ENCODE measurements at places on chromosomes 7 and 10. TPM values are rescaled to one million over a fixed set of nuclear protein-coding genes. Genes with fewer than 3 reads are reported as not detected.

Gene TAS2R41
- not detected for total RNA-seq

Gene MYO1G
- total RNA-seq = 0.79 TPM

Gene HOGA1
- 12.3 TPM for total RNA-seq

Gene NUP42
- total RNA-seq = 13.9 TPM

DNA sequence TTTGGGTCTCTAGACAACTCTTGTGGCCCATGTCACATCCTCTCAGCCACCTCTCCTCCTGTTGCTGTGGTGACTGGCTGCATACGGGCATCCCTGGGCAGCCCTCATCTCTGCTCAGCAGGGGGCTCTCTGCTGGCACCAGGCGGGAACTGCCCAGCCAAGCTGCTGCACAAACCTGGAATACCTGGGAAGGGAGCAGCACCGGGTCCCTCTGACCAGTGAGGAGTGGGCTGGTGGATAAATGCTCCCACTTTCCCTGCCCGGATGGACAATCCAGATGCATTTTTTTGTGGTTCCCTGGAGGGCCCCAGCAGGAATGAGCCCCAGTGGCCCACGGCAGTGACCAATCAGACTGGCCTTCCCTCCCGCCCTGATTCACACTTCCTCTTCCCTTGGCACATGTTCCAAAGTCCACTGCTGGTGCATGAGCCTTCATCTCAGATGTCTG is 21.9 kb downstream of the GRID1 start:
- no peak for DNase-seq

DNA sequence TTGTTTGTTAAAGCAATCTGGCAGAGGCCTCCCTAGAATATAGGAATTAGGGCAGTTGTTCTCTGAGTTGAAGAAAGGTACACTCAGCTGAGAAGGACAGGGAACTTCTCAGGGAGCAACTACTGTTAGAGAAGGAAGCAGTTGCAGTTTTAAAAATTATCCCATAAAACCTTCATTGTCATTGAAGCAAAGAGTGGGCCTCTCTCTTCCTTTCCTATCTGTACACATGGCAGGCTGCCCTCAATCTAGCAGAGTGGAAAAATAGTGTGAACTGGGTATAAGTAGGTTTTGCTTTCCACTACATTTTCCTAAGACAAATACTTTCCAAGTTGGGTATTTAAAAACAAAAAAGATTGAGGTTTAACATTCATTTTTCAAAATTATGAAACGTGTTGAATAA is 236.7 kb upstream of the KLF14 start:
- DNase-seq = no peak

DNA sequence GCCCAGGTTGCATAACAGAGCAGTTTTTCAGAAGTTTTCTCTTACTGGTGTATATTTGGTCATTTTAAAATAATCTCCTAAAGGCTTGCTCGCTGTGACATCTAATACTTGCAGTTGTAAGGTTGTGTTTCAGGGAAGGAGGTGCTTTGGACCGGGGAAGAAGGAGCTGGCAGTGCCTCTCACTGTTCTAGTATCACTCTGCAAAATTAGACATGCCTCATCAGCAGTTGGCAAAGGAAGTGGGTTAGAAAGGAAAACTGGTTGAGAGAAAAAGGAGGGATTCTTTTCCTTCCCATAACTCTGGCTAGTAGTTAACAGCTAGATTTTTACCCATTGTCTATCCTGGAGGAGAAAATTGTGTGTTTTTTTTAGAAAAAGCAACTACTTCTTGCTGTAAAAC is 34.8 kb downstream of the CUL1 start:
- no peak for DNase-seq

GRCh38 chr10:95279042-95279820 is 11.6 kb downstream of the PDLIM1 start:
- DNase-seq = no peak
